ENCODE measurements at places on chromosomes 3 and 15.

DNA sequence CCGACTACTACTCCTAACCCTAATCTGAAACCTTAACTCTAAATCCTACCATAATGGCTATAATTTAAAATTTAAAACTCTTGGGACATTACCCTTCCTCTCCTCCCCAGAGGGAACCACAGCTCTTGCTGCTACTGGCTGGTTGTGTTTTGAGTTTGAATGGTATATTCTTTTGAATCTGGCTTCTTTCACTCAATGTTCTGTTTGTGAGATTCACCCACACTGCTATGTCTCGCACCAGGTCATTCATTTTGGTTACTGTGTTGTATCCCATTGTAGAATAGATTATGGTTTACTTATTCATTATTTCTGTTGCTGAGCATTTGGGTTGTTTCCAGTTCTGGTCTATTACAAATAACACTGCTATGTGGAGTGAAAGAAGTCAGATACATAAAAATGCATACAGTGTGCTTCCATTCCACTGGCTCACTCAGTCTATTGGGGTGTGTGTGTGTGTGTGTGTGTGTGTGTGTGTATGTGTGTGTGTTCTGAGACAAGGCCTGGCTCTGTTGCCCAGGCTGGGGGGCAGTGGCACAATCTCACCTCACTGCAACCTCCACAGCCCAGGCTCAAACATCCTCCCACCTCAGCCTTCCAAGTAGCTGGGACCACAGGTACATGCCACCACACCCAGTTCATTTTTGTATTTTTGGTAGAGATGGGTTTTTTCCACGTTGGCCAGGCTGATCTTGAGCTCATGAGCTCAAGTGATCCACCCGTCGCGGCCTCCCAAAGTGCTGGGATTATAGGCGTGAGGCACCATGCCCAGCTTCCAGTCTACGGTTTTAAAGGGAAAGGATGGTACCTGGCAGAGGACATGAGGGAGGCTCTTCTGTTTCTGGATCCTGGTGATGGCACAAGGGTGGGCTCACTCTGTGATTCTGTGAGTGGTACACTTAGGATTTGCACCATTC is 19.2 kb upstream of the SYNM start:
- DNase-seq, result no peak

GRCh38 chr15:88913850-88914169 is 631 bp upstream of the MFGE8 start:
- no peak for DNase-seq

GRCh38 chr3:178419071-178419470 is 117.2 kb upstream of the KCNMB2 start:
- DNase-seq, result no peak

- DNase-seq, result no peak
Observed at GRCh38 chr15:41692049-41692448, 31.8 kb downstream of the MGA start.

- DNase-seq, result no peak
Observed at GRCh38 chr3:134302674-134303073, 52.0 kb upstream of the RYK start.

DNA sequence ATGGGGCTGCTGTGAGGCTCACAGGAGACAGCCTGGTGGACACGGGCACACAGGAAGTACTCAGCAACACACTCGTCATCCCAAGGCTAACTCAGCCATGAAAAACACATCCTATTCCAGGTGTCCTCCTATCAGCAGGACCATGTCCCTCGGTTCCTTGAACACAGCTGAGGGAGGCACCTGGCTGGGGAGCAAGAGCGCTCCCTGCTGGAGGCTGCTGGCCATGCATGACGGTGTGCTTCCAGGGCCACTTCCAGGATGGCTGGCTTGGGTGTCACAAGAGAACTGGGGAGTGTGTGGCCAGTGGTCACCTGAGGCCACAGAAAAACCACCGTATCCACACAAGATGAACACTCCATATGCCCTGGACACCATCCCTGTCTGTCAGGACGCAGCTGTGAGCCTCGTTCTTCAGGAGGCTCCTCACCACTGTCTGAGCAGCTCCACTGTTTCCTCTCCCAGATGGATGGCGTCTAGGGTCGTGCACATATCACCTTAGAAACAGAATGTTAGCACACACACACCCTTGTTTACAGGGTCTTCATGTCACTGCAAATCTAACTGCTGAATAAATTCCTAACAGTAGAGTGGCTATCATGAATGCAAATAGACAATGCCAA is 31.0 kb downstream of the POC1A start:
- peak; percentile 95 for DNase-seq

- no peak for DNase-seq
Observed at GRCh38 chr15:39113741-39114140, 467.1 kb upstream of the THBS1 start.

GRCh38 chr3:128473180-128473519 is 6.5 kb upstream of the DNAJB8 start:
- DNase-seq, result no peak

DNA sequence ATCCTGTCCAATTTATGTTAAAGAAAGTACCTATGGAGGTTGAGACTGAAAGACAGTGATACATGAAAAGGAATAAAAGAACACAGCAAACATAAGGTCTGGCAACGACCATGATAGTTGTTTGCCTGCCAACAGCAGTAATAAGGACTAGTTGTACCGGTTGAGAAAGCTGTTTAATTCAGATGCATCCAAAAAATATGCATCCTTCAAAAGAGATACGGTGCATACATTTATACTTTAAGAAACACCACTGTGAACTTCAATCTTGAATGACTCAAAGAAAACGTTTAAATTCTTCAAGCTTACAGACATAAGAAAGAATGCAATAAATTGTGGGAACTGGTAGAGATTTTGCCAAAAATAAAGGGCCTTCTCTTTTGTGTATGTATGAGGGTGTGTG is 492.1 kb downstream of the NLGN1 start:
- DNase-seq, result no peak

DNA sequence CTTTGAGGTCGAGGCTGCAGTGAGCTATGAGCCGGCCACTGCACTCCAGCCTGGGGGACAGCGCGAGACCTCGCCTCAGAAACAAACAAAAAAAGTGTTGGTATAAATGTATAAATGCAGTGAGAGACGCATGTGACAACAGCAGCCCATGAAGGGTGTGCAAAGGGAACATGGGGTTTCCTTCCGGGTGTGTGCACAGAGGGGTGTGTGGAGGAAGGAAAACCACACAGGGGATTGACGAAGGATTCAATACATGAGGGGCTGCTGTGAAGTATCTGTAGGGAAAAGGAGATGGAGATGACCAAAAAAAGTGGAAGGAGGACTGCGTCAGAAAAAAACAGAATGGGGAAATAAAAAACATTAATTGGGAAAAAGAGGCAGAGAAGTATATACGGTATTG is 1.1 kb downstream of the MTFMT start:
- DNase-seq, result no peak

DNA sequence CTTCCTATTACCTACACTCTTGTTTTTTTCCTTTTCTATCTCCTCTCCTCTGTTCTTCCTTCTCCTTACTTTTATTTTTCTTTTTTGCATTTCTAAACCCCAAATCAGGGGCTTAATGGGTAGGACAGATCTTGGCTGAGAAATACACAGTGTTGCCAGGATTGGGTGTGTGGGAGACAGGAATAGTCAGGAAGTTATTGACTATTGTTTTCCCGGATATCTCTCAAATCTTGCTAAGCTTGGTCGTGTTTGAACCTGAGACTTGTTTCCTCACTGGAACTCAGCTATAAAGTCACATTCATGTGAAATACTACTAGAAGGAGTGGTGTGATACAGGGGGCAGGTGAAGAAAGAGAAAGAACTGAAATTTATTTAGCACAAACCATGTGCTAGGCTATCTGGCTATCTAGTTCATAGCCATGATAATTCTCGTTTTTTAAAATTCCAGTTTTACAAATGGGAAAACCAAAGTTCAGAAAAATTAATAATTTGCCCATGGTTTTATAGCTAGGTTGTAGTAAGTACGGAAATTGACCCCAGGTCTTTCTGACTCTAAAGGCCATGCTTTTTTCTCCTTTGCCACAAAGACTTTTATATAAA is 343.2 kb upstream of the UMPS start:
- DNase-seq, result no peak

- DNase-seq, result no peak
Observed at GRCh38 chr3:149487598-149488197, 13.2 kb downstream of the TM4SF4 start.

DNA sequence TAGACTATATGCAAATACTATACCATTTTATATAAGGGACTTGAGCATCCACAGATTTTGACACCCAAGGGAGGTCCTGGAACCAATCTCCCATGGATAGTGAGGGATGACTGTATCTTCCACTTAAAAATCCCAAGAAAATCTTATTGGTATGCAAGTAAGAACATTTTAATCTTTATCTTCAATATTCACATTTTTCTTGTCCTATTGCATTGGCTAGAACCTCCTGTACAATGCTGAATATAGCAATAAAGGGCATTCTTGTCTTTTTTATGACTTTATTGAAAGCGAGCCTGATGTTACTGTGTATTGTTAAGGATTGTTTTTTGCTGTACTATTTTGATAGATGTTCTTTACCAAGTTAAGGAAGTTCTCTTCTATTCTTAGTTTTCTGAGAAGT is 36.9 kb downstream of the MYLK start:
- DNase-seq, result no peak

DNA sequence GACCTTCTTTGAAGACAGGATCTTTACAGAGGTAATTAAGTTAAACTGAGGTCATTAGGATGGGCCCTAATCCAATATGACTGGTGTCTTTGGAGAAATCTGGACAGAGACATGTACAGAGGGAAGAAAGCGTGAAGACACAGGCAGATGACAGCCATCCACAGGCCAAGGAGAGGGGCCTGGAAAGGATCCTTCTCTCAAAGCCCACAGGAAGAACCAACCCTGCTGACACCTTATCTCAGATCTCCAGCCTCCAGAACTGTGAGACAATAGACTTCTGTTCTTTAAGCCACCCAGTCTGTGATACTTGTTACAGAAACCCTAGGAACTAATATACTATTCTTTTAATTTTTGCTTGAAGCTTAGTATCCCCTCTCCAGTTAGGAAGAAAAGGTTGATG is 74.2 kb downstream of the WDR76 start:
- no peak for DNase-seq

DNA sequence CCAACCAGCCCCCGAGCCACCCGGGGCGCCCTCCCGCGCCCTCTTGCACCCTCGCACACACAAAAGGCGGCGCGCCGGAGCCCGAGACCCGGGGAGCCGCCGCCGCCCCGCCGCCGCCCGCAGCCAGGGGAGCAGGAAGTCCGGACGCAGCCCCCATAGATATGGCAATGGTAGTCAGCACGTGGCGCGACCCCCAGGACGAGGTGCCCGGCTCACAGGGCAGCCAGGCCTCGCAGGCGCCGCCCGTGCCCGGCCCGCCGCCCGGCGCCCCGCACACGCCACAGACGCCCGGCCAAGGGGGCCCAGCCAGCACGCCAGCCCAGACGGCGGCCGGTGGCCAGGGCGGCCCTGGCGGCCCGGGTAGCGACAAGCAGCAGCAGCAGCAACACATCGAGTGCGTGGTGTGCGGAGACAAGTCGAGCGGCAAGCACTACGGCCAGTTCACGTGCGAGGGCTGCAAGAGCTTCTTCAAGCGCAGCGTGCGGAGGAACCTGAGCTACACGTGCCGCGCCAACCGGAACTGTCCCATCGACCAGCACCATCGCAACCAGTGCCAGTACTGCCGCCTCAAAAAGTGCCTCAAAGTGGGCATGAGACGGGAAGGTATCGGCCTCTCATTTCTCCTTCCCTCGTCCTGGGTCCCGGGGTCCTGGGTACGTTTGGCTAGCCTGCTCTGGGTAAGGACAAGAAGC is 1.6 kb downstream of the NR2F2 start:
- DNase-seq, result peak; percentile 91

DNA sequence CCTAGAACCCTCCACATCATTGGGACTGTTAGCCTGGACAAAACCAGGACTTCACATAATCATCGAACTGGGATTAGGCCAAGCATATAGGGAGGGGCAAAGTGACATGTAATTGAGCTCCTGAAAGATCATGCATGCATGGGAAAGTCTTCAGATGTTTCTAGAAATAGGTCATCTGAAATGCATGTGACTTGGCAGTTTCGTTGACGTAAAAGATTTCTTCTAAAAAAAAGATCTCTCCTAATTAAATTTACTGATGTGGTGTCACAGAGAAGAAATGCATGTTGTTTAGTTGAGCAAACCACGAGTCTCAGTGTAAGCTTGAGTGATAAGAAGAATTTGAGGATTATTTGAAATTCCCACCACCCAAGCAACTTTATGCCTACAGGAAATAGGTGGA is 70.0 kb upstream of the LIMD1 start:
- no peak for DNase-seq

DNA sequence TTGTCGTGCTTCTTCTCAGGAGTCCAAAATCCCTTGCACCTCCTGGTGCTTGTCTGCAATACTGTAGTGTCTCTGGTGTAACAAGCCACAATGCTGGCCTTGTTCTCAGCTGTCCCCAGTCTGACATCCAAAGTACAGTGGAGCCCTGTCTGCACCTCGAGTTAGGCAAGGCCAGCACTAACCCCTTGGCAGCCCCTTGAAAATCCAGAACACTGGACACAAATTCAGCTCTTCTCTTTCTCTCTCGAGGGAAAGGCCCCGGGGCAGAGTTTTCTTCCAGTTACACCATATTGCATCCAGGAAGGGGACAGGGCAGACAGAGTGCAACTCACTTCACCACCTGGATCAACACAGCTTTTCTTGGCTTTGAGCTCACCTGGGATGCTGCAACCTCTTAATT is 91.3 kb upstream of the ATP10A start:
- DNase-seq, result no peak

- DNase-seq, result no peak
Observed at GRCh38 chr15:79311901-79312553, 1.1 kb downstream of the TMED3 start.

DNA sequence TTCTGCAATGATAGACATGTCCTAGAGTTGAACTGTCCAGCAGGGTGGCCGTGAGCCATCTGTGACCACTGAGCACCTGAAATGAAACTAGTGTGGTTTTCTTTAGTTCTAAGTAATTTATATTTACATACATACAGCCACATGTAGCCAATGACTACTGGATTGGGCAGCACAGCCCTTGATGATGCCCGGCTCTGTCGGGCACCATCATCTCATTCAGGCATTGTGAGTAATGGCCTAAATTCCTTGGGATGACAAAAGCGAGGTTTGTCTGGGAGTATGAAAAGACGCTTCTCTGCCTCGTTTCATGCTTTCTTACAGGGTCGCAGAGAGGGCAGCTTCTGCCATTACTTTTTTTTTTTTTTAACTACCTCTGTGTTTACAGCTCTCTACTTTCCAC is 251.9 kb upstream of the HES1 start:
- DNase-seq, result no peak
